Heart left ventricle (tissue), 16 donors: ENCODE measurements at places on chromosomes 5 and 9. TPM values are rescaled to one million over a fixed set of nuclear protein-coding genes. Genes with fewer than 3 reads are reported as not detected.

DNA sequence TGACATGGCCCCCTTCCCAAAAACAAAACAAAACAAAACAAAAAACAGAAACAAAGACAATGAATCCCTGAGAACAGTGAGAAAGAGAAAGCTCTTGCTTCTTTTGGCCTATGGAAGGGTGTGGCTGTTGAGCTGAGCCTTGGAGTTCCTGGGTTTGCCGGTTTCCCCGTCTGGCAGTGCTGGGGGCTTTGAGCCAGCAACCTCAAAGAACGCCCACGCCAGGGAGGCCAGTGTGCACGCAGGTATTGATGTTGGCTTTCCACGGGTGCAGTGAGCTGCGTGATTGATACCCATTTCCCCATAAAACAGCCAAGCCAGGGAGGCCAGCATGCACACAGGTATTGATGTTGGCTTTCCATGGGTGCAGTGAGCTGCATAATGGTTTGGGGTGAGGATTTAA, 8.3 kb upstream of the LCN1 start:
- no peak for DNase-seq

GPR150 gene
- not detected for total RNA-seq

SPINK7 gene
- not detected for total RNA-seq

DNA sequence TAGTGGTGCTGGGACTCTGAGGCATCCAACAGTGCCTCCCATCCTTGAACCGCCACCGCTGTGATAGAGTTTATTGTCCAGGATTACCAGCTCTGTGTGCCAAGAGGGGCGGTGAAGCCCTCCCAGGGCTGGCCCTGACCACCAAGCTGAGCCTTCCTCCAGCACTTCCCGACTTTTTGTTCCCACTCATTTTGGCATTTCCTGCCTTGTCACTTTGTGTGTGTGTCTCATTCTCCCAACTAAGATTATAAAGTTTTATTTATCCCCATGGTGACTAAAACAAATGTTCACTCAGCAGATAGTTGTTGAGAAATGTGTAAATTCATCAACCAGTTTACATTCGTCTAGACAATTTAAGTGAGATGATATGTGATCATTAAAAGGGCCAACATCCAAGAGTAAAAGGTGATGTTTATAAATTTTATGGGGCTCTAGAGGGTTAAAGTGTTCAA, 2.5 kb downstream of the F2R start:
- DNase-seq, result peak; percentile 42

- no peak for DNase-seq
Measured at GRCh38 chr5:140561753-140562523, 2.5 kb downstream of the APBB3 start.

UGT3A1 gene
- total RNA-seq, result not detected

DNA sequence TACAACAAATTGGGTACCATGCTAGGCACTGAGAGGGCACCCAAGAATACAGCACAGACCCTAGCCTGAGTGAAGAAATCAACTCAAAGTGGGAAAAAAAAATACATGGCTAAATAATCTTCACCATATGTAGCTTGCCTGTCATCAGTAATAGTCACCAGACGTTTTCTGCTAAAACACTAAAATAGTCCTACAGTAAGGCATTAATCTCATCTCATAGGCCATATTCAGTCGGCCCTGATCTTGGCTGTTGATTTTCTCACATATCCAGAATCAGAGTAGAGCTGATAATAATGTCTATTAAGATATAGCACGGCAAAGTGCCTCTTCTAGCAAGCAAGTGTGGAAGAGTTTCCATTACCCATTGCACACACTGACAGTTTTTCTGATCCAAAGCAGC, 322.1 kb upstream of the SLC30A5 start:
- no peak for DNase-seq

TRIM7 gene
- 6.1 TPM for total RNA-seq

NR2F1 gene
- 0.37 TPM for total RNA-seq

GRCh38 chr5:145681686-145682085, 153.5 kb downstream of the PRELID2 start:
- DNase-seq, result peak; percentile 25

DNA sequence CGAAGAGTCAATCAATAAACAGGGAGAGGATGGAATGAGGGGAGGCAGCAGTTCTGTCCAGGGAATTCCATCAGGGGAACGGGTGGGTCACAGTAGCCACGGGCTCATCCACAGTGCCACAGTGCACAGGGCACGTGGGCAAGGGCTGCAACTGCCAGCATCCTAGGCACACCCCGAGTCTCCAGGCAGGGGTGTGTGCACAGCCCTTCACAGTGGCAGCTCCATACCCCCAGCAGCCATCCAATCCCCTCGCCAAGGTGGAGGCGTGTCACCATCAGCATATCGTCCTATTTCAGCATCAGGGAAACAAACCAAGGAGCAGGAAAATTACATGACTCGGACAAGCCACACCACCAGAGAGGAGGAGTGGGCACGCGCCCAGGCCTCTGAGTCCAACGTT, 133.6 kb downstream of the ADAMTS2 start:
- peak; percentile 14 for DNase-seq
